Psoas muscle (tissue), 8 donors: ENCODE measurements at places on chromosomes 7 and 10. TPM values are rescaled to one million over a fixed set of nuclear protein-coding genes. Genes with fewer than 3 reads are reported as not detected.
A peak's percentile ranks its signal among the peaks of the same experiment; 100 is the strongest.

DNA sequence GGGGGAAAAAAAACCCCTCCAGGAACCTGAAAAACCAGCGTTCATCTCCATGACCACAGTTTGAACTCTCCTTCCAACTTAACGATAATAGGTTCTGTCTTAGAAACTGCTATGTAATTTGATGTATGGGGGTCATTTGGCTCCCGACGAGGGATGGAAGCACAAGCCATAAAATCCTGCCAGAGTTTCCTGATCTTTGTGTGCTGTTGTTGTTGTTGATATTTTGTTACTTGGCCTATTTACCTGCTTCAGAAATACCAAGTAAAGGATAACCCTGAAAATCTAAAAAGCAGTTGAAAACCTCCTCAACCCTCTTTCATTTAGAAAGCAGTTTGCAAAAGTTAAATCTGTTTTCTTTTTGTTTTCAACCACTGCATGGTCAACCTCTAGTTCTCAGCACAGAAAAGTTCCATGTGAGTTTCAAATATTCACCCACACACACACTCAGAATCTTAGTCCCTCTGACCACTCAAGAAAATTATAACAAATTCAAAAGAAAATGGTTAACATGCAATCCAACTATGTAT lies 9.3 kb upstream of the HOXA2 start:
- peaks cover 34% of the 10 kb centered on the region for H3K4me1 ChIP-seq
- no peak for DNase-seq
- H3K36me3 ChIP-seq: no peaks in the 10 kb centered on the region
- peak overlapping the region; percentile 92 for H3K27ac ChIP-seq

DNA sequence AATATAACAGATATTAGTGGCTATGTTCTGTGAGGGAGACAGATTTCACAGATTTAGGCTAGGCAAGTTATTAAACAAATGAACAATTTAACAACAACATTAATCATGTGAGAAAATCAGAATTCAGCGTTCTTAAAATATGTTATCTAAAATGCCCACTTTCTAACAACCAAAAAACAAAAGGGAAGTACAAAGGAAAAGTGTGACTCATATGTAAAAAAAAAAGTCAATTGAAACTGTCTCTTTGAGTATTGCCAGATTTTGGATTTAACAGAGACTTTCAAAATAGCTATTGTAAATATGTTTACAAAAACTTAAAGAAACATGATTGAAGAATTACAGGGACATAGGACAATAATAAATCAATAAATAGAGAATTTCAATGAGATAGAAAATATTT lies 34.8 kb upstream of the ARHGAP22 start:
- no peaks in the 10 kb centered on the region for H3K4me1 ChIP-seq
- no peaks in the 10 kb centered on the region for H3K36me3 ChIP-seq
- DNase-seq: no peak
- H3K27ac ChIP-seq: no peak overlapping the region

GRCh38 chr10:78657163-78657861 lies 411.5 kb upstream of the ZMIZ1 start:
- H3K4me3 ChIP-seq: no peak overlapping the region
- H3K36me3 ChIP-seq: no peaks in the 10 kb centered on the region
- H3K27me3 ChIP-seq: no peaks in the 10 kb centered on the region
- no peaks in the 10 kb centered on the region for H3K4me1 ChIP-seq

SLC13A1 gene
- not detected for total RNA-seq

GRCh38 chr10:129483430-129484010 lies 16.5 kb downstream of the MGMT start:
- no peak for DNase-seq
- H3K4me3 ChIP-seq: no peak overlapping the region
- H3K4me1 ChIP-seq: peaks cover 4% of the 10 kb centered on the region
- H3K27me3 ChIP-seq: no peaks in the 10 kb centered on the region
- no peaks in the 10 kb centered on the region for H3K36me3 ChIP-seq
- H3K27ac ChIP-seq: no peak overlapping the region

DNA sequence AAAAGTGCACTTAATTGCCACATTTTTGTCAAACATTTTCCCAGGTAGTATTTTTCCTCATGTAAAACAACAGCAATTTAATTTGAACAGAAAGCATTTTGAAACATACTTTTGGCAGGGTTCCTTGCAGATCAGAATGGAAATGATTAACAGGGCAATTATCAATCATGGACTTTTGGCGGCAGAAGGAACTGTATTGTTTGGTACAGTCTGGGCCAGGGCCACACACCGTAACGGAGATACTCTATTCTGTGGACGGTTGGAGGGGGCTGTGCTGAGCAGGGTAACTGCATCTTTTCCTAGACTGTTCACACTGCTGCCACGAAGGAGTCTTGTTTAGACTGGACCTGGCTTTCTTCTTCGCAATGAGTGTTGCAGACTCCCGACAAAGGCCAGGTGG lies 62.3 kb downstream of the EGFR start:
- H3K36me3 ChIP-seq: no peaks in the 10 kb centered on the region
- no peak overlapping the region for H3K4me3 ChIP-seq
- H3K27me3 ChIP-seq: no peaks in the 10 kb centered on the region
- peaks cover 46% of the 10 kb centered on the region for H3K4me1 ChIP-seq
- no peak for DNase-seq

TDRD1 gene
- total RNA-seq: not detected

DNA sequence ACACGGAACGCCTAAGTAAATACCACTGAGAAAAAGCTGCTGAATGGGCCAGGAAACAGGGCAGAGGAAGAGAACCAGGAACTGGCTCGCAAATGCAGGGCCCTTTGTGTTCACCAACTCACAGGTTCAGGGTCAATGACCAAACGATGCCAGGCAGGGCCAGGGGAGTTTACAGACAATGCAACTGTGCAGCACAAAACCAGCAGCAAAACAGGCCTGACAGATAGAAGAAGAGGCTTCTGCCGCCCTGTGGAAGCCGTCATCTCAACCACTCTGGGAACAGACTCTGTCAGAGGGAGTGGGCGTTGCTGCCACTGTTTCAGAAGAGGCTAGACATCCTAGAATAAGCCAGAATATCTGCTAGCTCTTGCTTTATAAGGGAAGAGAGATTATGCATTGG lies 117.9 kb downstream of the KMT2E start:
- H3K4me3 ChIP-seq: no peak overlapping the region
- H3K36me3 ChIP-seq: peaks cover 21% of the 10 kb centered on the region
- peaks cover 25% of the 10 kb centered on the region for H3K4me1 ChIP-seq
- DNase-seq: no peak
- no peaks in the 10 kb centered on the region for H3K27me3 ChIP-seq

GRCh38 chr10:85098835-85099521 lies 770.6 kb downstream of the CCSER2 start:
- DNase-seq: no peak
- H3K4me1 ChIP-seq: no peaks in the 10 kb centered on the region
- H3K36me3 ChIP-seq: no peaks in the 10 kb centered on the region
- no peak overlapping the region for H3K4me3 ChIP-seq
- H3K27ac ChIP-seq: no peak overlapping the region

- no peak overlapping the region for H3K27ac ChIP-seq
- no peak overlapping the region for H3K4me3 ChIP-seq
These were observed 14.1 kb downstream of the LANCL2 start for GRCh38 chr7:55379285-55379684.

- H3K4me3 ChIP-seq: no peak overlapping the region
- DNase-seq: no peak
- H3K27ac ChIP-seq: peak overlapping the region; percentile 73
- H3K27me3 ChIP-seq: no peaks in the 10 kb centered on the region
- peaks cover 37% of the 10 kb centered on the region for H3K36me3 ChIP-seq
These were observed 68.2 kb downstream of the DNAJB6 start for GRCh38 chr7:157404845-157405481.

GRCh38 chr7:141263983-141264382 lies 190.1 kb downstream of the TMEM178B start:
- no peaks in the 10 kb centered on the region for H3K27me3 ChIP-seq
- no peaks in the 10 kb centered on the region for H3K36me3 ChIP-seq
- H3K4me1 ChIP-seq: no peaks in the 10 kb centered on the region
- H3K27ac ChIP-seq: no peak overlapping the region

- H3K4me1 ChIP-seq: no peaks in the 10 kb centered on the region
- H3K36me3 ChIP-seq: no peaks in the 10 kb centered on the region
- H3K27me3 ChIP-seq: no peaks in the 10 kb centered on the region
- H3K4me3 ChIP-seq: no peak overlapping the region
- no peak for DNase-seq
These were observed 225.5 kb downstream of the SFMBT2 start for GRCh38 chr10:7185367-7185690.
